GM23338 (cell line): ENCODE measurements at places on chromosomes 7 and 10.

- DNase-seq: peak; percentile 86
Observed at GRCh38 chr10:73874267-73875138, at the start of gene CAMK2G. CAMK2G (minus strand) TSS chr10:73874555; CDS start chr10:73874461, 94 bp downstream.

- no peak for DNase-seq
Observed at GRCh38 chr7:31890766-31891165, 179.4 kb downstream of the PDE1C start.

DNA sequence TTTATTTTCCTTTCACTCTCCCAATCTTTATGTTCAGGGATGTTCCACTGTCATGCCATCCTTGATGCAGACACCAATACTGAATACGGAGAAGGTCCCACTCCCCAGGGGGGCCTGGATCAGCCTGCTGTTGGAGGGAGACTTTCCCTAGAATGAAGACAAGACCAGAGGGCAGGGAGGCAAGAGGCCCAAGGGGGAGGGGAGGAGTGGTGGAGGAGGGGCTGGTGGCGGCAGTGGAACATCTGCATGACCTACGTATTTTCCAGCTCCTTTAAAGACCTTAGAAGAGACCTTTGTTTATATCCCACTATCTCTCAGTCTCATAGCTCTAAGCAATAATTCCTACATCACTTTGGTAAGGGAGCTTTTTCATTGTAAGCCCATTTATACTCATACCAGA, 183.0 kb downstream of the HECW1 start:
- peak; percentile 55 for DNase-seq

DNA sequence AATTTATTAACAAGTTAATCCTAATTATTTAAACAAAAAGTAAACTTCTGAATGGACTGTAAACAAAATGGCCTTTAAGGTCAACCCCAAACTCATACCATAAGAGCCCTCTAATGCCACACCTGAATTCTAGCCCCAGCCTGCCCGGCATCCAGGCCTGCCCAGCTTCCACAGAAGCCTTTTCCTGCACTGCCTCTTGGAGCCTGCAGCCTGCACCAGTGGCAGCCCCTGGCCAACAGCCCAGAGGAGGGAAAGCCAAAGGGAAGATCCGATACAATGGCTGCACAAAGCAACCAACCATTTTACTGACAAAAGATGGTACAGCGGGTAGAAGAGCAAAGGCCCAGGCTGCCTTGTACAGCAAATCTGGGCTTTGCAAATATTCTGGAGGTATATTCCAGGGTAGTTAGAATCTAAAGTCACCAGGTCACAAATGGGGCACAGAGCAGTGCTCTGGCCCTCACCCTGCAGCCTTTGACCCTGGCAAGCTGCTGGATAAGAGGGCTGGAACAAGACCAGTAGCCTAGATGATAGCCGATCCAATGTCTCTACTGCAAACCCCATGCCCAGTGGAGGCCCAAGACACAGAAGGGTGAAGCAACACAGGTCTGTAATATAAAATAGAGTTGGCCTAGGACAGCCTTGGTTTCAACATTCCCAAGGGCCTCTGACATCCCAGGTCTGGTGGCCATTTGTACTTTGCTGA, 12.5 kb upstream of the CH25H start:
- no peak for DNase-seq

DNA sequence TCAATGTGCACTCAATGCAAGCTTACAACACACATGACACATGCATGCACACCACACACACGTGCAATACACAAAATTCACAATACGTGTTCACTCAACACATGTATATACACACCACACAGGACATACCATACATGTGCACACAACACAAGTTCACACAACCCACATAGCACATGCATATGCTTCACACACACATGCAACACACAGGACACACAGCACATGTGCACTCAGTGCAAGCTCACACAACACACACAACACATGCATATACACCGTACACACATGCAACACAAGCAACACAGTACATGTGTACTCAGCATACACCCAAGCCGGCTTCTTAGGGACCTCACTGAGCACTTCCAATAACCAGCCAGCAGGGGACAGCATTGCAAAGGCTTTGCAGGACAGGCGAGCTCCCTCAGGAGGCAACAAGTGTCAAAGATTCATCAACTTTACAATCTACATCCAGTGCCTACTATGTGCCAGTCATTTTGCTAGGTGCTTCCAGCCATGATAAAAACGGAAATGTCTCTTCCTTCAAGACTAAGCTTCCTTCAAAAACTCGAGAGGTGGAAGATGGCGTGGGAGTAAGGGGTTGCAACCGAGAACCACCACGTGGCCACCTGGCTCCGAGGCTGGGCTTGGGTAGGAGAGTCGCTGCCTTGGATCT, 61.1 kb downstream of the JCAD start:
- DNase-seq: peak; percentile 87

- DNase-seq: no peak
Observed at GRCh38 chr10:4262870-4263600, 478.0 kb upstream of the KLF6 start.

DNA sequence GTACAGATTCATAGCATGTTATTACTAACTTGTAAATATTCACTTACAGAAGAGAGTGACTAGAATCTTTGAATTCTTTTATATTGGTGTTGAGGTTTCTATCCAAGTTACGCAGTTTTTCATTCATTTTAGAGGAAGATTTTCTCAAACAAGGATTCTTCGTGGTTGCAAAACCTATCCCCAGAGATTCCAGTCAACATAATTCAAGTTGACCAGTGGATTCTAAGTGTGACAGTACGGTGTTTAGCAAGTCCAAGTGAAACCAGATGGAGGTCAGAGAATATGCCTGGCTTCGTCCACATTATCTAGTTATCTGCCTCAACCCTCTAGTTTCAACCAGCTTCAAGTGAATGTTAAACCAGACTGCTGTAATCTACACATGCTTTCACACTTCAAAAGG, 131.9 kb downstream of the SDK1 start:
- no peak for DNase-seq

DNA sequence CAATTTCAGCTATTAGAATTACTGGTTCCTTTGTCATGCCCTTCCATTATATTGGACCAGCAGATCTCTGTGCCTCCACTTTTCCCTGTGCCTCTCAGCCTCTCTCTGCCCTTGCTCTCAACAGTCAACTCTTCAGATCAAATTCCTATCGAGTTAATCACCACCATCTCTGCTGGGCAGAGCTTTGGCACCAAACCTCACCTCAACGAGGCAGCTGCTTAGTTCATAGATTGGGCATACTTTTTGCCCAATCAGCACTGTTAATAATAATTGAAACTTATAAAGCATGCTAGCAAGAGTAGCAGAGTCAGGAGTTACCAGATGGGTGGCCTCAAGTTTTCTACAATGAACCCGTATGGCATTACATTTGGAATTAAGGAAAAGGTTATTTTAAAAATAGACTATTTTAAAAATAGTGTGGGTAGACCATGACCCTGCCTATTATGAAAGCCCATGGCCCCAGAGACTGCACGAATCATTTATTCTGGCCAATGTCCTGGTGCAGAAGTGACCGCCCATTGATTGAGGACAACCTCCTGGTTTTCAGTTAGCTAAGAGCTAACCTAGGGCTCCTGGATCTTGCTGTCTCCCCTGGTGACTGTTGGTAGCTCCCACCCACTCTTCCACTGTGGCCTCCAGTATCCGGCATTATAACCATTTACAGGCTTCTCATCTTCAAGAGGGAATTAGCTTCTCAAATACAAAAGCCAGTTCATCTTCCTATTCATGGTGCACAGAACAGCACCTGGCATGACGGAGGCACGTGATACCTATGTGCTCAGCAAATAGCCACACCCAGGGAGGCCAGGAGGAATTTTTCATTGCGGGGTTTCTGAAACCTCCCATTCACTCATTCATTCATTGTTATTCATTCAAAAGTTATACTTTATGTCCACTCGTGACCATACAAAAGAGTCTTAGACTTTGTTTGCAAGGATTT, 265.4 kb downstream of the INHBA start:
- no peak for DNase-seq

DNA sequence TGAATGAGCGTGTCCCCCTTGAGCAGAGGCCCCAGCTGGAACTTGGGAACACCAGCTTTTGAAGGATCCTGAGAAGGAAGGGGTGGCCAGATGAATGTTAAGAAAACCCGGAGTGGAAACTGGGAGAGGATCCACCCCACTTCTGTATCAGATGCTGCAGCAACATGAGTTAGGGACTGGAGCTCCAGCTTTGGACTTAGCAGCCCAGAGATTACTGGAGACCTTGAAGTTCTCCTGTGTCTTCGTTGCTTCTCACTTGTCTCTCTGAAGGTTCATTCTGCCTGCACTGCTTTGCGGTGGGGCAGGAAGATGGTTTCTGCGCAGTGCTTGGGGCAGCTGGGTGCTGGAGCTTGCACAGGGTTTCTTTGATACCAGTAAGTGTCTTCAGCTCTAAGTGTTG, 9.3 kb downstream of the TMEM248 start:
- DNase-seq: peak; percentile 84

DNA sequence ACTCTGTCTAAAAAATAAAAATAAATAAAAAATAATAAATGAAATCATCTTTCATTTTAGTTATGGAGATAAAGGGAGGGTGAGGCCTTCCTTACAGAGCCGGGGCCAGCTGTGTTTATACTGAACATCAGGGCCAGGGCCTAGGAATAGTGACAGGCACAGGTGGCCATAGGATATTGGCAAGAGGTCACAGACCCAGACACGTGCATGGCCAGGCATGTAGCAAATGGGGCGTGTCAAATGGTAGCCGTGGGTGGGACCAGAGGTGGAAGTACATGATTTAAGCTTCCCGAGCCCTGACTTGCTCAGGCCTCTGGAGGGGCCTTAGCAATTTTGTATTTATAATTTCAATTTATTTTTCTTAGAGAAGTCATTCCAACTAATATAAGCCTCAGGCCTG, 353.0 kb downstream of the ANKRD30A start:
- no peak for DNase-seq

GRCh38 chr7:33701927-33702326, 203.4 kb upstream of the BMPER start:
- DNase-seq: no peak

- DNase-seq: no peak
Observed at GRCh38 chr7:113200281-113200680, 81.9 kb upstream of the SMIM30 start.

DNA sequence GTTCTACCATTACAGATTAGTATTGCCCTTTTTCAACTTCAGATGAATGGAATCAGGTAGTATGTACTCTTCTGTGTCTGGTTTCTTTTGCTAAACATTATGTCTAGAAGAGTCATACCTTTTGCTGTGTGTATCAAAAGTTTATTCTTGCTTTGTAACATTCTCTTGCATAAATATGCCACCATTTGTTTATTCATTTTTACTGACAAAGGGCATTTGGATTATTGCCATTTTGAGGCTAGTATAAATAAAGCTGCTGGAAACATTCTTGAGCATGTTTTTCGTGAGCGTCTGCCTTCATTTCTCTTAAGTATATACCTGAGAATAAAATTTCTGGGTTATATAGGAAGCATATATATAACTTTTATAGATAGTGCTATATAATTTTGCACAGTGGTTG, 121.7 kb upstream of the CSTF2T start:
- DNase-seq: no peak

DNA sequence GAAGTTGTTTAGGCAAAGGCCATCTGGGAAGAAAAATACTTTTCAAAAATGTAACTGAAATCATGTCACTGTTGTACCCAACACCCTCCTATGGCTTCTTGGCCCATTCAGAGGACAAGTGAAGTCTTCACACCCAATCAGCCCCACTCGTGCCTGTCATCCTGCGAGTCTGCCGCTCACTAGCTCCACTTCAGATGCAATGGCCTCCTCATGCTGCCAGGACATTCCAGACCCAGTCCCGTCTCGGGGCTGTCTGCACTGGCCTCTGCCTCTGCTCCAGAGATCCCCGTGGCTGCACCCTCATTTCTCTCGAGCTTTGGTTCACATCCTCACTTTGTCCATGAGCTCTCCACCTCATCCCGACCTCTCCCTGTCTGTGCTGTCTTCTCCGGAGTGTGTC, 227.1 kb downstream of the KCNMA1 start:
- DNase-seq: no peak

- no peak for DNase-seq
Observed at GRCh38 chr7:95520136-95520535, 34.4 kb downstream of the ASB4 start.

- no peak for DNase-seq
Observed at GRCh38 chr10:123187781-123188180, 33.6 kb downstream of the BUB3 start.

GRCh38 chr10:79984851-79985250, 35.9 kb upstream of the SFTPD start:
- DNase-seq: no peak

- DNase-seq: no peak
Observed at GRCh38 chr10:34996843-34997242, 93.3 kb downstream of the CUL2 start.

GRCh38 chr10:52172581-52172980, 141.5 kb upstream of the DKK1 start:
- peak; percentile 70 for DNase-seq

- no peak for DNase-seq
Observed at GRCh38 chr7:30263090-30263710, 21.2 kb upstream of the ZNRF2 start.

GRCh38 chr7:150716368-150716767, at the start of gene GIMAP1:
GIMAP1 (plus strand) TSS chr7:150716613; CDS start chr7:150719048, 2,435 bp downstream.
- no peak for DNase-seq

- DNase-seq: no peak
Observed at GRCh38 chr10:97584798-97585438, 729 bp downstream of the HOGA1 start.

DNA sequence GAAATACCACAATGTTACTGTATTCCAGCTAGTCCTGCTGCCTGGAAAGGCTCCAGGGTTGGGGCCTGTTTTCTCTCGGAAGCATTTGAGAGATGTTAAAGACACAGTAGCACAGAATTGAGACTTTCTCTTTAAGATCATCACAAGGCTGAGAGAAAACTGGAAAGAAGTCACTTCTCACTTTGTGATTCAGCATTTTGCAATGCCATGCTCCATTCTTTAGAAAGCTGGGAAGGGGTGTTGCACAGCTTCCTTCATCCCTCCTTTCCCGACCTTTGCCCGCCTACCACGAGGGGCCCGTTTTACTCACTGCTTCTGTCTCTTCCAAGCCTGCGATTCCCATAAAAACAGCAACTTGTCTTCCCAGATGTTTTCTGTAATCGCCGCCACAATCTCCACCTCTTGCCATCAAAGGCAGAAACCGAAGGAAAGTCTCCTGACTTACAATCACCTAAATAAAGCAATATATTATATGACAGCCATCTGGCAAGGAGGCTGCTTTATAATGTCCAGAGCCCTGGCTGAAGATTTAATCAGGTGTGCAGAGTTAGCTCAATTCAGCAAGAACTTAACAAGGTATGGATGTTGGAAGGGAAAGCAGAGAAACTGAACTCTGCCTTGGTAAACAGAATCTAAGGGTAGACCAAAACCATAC, 18.9 kb downstream of the NOD1 start:
- no peak for DNase-seq

GRCh38 chr7:107998660-107999480, 4.1 kb downstream of the LAMB1 start:
- DNase-seq: no peak

- DNase-seq: no peak
Observed at GRCh38 chr10:132511121-132512051, 26.2 kb upstream of the INPP5A start.

- no peak for DNase-seq
Observed at GRCh38 chr7:89232-90019, 102.9 kb upstream of the FAM20C start.
